ENCODE measurements at places on chromosomes 1 and 21.

DNA sequence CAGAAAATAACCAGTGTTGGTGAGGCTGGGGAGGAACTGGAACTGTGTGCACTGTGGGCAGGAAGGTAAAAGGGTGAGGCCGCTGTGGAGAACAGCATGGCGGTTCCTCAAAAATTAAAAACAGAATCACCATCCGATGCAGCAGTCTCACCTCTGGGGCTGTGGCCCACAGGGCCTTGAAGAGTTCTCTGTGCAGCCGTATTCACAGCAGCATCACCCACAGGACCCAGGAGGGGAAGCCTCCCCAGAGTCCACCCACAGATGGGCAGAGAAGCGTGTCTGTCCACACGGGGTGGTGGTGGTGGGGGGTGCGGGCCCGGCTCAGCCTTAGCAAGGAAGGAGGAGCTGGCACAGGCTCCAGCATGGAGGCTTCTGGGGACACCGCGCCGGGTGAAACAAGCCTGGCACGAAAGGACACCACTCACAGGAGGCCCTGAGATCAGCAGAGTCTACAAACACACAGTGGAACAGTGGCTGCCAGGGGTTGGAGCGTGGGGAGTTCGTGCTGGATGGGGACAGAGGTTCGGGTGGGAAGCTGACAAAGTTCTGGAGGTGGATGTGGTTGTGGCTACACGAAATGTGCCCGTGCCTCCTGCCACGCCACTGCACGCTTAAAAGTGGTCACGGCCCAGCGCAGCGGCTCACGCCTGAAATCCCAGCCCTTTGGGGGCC lies 11.5 kb downstream of the MORN1 start:
- no peak for DNase-seq

DNA sequence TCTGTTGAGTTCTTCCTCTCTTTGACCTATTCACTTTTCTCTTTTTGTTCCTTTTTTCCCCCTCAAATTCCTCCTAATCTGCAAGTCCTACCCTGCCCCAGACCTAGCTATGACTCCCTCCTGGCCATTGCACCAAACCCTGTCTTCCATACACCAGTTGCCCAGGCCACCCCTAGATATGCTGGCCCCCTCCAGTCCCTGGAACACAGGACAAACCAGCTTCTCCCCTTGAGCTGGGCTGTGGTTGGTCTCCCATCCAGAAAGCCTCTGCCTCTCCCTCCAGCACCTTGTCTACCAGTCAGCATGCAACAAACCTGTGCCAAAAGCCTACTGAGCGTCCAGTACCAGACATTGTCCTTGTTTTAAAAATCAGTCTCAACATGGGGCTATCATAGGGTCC lies 59.4 kb downstream of the ELK4 start:
- DNase-seq = no peak

DNA sequence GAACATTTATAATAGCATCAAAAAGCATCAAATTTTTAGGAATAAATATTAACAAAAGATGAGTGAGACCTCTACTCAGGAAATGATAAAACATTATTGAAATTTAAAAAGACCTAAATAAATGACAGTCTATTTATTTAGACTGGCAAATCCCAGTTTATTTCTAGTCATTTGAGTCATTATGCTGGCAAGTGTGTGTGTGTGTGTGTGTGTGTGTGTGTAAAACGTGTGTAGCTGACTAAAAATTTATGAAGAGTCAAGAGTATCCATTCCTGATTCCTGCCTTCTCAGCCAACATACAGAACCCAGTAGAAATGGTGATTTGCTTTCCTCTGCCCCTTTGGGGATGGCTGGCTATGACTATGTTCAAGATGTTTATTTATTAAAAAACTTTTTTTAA lies 46.2 kb downstream of the OSBPL9 start:
- no peak for DNase-seq

DNA sequence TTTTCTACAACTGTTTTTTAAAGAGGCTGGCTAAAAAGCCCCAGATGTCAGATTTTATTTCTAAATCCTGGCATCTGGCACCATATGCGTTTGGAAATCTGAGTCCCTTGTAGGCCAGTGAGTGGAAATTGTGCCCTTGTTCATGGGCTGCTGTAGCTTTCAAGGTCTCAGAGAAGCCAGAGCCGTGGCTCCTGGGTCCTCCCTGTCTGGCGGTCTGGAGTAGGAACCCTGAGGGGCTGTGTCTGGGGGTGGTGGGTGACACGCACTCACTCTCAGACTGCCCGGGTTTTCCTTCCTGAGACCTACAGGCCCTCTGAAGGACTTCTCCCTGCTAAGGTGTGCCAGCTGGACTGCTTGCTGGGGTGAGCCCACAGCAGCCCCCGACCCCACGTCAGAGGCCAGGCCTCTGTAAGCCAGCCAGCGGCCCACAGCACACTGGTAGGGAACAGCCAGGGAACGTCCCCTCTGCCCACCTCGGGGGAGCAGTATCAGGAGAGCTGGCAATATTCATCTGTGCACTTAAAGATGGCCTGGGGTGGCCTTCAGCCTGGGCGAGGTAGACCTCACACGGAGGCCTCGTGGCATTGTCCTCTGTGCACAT lies 151.5 kb downstream of the PEX14 start:
- DNase-seq = no peak

- DNase-seq = no peak
Observed at GRCh38 chr1:169508432-169509338, 22.9 kb upstream of the SLC19A2 start.

DNA sequence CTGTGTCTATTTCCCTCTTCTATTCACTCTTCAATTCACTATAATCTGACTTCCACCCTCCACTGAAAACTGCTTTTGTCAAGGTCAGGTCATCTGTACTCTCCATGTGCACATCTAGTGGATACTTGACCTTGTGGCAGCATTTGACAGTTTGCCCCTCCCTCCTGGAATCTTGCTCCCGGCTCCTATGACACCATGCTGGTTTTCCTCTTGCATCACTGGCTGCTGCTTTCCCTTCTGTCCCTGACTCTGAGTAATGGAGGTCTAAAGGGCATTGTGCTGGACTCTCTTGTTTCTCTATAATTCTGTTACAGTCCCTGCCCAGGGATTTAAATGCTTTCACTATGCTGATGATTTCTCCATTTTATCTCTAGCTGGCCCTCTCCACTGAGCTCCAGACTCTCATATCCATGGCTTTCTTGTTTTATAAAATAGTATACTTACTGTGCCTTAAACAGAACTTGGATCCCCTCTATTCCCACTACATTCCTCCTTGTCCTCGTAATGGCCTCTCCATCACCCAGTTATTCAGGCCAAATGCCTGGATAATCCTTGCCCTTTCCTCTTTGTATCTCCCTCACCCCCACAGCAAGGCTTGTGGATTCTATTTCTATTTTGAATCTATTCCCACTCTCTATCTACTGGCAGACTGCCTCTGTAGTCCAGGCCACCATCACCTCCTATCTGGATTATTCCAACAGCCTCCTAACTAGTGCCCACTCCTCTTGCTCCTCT lies 36.8 kb upstream of the PODN start:
- DNase-seq = no peak

DNA sequence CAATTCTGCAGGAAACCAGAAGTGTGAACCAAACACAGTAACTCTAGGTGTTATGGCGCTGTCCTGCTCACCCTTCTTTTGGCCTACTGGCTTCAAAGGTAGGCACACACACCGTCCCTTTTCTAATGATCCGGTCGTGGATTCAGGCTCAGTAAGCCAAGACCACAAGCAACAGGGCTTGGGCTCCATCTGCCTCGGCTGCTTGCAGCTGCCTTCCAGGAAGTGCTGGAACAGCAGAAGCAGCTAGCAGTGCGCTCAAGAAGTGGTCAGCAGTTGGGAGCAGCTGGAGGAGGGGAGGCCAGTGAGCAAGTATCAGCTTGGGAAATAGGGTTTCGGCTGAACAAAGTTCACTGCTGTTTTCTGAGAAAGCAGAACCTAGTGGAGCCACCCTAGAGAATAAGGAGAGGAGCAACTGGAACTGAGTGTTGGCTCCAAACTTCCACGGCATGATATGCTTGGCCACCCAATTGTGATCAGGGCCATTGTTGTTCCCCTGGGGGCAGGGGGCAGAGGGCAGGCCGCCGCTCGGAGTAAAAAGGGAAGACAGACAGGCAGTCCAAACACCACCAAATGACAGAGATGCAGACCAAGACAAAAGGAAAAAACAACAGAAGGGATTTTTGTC lies 173.4 kb downstream of the TOMM20 start:
- peak; percentile 47 for DNase-seq

GRCh38 chr1:61201035-61201434 lies 118.7 kb downstream of the NFIA start:
- DNase-seq = no peak

DNA sequence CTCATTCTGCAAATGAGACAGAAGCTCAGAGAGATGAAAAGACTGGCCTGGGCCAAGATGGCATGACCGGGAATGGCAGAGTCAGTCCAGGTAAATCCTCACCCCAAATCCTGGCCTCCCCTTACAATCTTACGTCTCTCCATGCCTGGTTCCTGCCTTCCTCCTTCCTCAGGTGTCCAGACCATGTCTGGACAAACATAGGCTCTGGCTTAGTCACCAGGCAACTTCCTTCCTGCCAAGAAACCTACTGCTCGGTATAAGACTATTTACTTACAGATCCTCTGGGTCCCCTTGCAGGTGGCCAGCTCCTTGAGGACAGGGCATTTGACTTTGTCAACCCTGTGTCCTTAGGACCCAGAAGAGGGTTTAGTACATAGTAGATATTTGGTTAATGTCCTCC lies 69.4 kb upstream of the ROR1 start:
- DNase-seq = no peak

- DNase-seq = no peak
Observed at GRCh38 chr1:227621211-227621610, 57.9 kb downstream of the ZNF678 start.

DNA sequence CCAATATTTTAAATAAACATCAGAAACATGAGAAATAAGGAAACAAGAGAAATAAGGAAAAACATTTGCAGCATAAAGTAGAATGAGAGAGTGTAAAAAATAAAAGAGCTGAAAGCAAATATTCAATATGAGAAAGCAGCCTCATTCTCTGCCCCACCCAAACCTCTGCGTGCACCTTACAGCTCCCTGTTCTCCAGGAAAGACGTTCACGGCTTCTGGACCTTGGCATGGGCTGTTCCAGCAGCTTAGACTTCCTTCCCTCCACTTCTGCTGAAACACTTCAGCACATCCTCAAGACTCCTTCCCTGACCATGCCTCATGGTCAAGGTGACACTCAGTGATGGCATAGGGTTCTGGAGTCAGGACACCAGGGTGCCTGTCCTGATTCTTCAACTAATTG lies 23.3 kb downstream of the ALPL start:
- no peak for DNase-seq

DNA sequence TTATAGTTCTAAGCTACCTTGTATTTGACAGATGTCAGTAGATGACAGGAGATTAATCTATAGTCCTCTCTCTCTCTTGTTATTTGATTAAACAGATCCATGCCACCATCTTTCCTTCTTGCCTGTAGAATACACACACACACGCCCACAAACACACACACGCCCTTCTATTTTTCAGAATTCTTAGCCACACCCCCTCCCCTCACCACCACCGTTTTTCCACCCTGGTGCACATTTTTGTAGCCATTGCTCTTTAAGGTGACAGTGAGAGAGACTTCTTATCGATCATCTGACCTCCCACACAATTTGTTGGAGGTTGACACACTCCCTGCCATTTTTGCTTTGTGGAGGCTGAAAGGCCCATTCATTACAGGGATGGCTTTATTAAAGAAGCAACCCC lies 123.2 kb downstream of the NTNG1 start:
- DNase-seq = no peak

DNA sequence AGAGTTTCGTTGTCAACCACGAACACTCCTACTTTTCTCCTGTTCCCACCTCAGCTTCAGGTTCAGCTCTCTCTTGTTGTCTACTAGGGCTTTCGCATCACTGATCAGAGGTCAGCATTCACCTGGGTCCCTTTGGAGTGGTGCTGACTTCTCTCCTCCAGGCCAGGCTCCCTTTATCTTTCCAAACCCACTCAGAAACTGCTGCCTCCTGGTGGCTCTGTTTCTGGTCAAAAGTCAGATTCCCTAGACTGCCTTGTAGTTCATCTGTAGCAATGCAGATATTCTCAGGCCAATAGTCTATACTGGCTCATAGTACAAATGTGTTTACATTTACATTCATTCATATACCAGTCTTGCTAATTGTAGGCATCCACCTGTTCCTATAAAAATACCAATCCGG lies 6.4 kb upstream of the ERI3 start:
- no peak for DNase-seq

- DNase-seq = no peak
Observed at GRCh38 chr1:238558156-238558555, 667.4 kb upstream of the ZP4 start.

DNA sequence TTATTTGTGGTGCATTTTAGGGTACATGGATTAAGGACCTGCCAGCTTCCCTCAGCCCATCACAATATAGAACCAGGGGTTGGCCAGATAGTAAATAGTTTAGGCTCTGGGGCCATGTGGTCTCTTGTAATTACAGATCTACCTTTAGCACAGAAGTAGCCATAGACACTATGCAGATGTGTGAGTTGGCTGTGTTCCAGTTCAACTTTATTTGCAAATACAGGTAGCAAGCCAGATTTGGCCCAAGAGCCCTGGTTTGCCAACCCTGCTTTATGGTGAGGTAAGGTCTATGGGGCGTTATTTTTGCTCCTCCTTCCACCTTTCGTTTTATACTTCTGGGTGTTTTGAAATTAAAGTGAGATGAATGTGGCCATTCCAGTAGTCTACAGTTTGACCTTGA lies 48.7 kb downstream of the MRPS6 start:
- DNase-seq = no peak

- no peak for DNase-seq
Observed at GRCh38 chr1:201476670-201477344, 7.8 kb upstream of the PHLDA3 start.

GRCh38 chr1:248140846-248141245 lies 4.1 kb upstream of the OR2M5 start:
- DNase-seq = no peak

GRCh38 chr1:24893431-24893830 lies 36.6 kb downstream of the RUNX3 start:
- no peak for DNase-seq

- no peak for DNase-seq
Observed at GRCh38 chr1:24904731-24905354, 25.2 kb downstream of the RUNX3 start.

DNA sequence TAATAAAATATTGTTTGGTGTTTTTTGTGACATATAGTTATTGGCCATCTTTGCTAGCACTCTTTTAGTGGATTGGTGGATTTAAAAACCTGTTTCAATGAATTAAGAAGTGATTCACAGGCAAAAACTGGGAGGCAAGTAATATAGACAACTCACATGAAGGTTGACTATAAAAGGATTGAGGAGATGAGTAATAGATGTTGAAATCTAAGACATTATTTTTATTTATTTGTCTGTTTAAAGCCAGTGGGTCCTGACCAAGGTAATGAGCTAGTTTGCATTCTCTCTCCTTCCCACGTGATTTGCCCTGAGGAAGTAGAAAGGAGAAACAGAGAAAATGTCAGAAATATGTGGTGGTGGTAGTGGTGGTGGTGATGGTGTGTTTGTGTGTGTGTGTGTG lies 351.5 kb upstream of the ZP4 start:
- no peak for DNase-seq

DNA sequence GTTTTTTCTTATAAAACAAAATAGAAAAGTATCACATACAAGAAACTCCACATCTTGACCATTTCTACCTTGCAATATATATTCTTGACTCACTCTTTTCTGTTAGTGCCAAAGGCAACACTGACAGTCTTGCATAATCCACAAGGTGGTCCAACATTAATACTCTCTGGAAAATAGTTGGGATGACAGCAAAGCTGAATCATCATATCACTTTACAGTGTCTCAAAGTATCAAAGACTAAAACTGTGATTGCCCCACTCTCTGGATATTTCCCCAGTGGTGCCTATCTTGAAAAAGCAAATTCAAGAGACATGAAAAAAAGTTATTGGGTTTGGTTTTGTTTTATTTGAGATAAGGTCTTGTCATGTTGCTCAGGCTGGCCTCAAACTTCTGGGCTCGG lies 14.6 kb upstream of the TGFBR3 start:
- DNase-seq = no peak
